ENCODE measurements at places on chromosomes 16 and 17.

DNA sequence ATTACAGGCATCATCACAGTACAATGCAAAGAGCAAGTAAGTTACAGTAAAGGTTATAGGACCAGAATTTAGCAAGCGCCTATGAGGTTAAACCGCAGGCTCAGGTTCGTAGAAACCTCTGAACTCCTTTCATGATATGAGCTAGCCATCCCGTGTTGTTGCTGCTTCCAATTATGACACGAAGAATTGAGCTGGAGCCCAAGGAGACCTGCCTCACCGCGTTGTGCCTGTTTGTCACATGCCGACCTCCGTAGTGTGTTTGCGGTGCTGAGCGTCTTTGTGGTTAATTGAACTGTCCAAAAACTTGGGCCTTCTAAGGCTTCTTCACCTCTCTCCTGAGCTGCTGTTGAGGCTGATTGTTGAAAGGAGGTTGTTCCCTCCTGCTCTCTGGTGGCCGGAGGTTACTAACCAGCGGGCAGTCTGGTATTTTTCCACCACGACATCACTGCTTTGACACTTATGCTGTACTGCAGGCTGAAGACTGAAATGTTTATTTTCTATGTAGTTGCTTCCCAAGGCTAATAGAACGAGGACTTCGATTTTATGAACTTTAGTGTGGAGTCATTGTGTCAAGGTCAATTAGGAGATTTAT lies 67.5 kb downstream of the SEC14L1 start:
- peak; percentile 51 for DNase-seq

- no peak for DNase-seq
Measured at GRCh38 chr16:62014319-62014923, 21.8 kb downstream of the CDH8 start.

GRCh38 chr17:47992216-47992615 lies 21.3 kb downstream of the CDK5RAP3 start:
- no peak for DNase-seq

GRCh38 chr17:69523244-69523861 lies 108.9 kb downstream of the MAP2K6 start:
- no peak for DNase-seq

DNA sequence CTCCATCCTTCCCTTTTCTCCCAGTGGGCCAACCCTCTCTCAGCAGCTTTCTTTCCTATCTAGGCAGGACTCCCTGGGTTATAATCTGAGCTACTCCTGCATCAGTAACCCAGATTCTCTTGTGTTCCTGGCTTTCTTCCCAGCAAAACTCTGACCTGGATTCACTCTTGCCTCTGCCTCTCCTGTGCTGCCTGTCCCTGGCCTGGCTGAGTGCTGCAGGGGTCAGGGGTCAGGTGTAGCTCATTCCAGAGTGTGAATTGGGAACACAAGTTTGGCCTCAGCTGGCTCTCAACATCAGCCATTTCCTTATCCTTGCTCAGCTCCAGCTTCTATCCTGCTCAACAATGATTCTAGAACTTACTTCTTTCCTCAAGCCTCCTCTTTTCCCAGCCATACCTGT lies 2.5 kb upstream of the ST6GALNAC2 start:
- DNase-seq, result no peak

- peak; percentile 92 for DNase-seq
Measured at GRCh38 chr17:38454532-38454931, 26.3 kb downstream of the ARHGAP23 start.

- DNase-seq, result no peak
Measured at GRCh38 chr16:6644916-6645315, 687.7 kb upstream of the RBFOX1 start.
